ENCODE measurements at places on chromosomes 12 and 14. TPM values are rescaled to one million over a fixed set of nuclear protein-coding genes. Genes with fewer than 3 reads are reported as not detected.

GRCh38 chr12:53980104-53980801 lies 4.7 kb upstream of the HOXC10 start:
- DNase-seq: no peak

The EXOC3L4 gene
- polyA plus RNA-seq: not detected

DNA sequence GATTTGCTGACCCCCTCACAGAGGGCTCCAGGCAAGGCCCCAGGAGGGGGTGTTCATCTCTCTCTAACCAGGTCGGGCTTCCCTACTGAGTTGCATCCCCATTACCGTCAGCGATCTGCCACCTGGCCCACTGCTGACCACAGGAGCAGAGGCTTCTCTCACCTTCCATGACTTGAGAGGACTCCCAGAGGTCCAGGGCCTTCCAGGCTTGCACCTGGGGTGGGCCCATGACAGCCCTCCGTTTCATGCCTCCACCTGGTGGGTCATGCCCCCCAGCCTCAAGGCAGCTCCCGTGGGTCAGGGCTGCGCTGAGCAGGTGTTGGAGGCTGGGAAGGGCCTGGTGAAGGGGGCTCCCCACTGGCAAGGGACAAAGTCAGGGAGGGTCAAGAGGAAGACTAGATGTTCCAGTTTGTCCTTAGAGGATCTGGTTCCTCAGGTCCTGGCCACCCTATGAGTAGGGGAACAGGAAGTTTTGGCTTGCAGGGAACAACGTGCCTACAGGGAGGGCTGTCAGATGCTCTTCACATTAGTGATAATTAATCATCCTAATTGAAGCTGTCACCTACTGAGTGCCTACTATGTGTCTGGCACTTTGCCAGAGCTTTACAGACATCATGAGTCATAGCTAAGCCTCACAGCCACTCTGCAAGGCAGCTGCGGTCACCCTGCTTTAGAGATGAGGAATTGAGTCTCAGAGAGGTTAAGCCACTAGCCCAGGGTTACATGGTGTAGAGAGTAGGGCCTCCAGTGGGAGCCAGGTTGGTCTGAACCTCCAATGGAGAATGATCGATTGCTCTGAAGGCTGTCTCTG lies 13.8 kb downstream of the NFKBIA start:
- DNase-seq: no peak

DNA sequence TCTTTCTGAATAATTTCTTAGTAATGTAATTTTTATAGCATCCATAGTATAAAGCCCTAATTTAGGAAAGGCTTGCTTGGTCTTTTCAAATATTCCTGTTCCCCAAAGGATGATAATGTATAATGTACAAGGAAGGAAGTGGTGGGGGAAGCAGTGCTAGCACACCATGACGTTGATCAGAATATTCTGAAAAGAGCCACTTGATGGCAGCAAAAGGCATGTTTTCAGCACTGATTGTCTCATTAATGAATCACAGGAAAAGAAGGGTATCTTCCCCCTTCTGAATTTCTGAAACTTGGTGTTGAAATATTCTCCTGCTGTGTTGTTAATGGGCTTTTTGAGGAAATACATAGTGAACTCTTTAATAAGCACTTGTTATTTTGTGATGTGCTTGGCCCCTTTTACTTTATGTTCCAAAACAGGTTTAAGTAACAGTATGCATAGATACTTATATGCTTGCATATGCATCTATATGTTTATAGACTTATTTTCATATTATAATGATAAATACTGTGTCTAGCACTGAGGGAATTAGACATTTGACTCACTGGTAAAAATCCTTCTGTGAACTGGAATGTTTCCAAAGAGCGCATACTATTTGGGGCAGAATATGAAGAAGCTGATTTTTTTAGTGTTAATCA lies 122.0 kb downstream of the TMEM117 start:
- no peak for DNase-seq

DNA sequence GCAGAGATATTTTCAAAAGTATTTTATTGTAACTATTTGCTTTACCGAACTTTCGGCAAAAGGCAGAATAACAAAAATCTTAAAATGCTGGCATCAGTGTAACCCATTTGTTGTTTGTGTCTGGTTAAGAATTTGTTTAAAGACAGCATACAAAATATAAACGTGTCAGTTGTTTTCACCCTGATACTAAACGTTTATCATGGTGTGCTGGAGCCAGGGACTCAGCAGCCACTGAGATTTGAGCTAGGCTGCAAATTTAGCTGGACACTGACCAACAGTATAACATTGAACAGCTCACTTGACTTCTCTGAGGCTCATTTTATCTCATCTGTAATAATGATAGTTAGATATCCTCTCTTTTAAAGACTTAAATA lies 183.7 kb downstream of the TMTC3 start:
- no peak for DNase-seq

- DNase-seq: no peak
These were observed 7.7 kb downstream of the VRK1 start for GRCh38 chr14:96804895-96805294.

- DNase-seq: no peak
These were observed 69.1 kb downstream of the ARL6IP4 start for GRCh38 chr12:123049398-123050240.

- DNase-seq: peak; percentile 61
These were observed 60.2 kb upstream of the FERMT2 start for GRCh38 chr14:53011053-53011462.

- no peak for DNase-seq
These were observed 218.7 kb downstream of the RASSF9 start for GRCh38 chr12:85617307-85618091.

The BICDL1 gene
- polyA plus RNA-seq: 8.0 TPM

DNA sequence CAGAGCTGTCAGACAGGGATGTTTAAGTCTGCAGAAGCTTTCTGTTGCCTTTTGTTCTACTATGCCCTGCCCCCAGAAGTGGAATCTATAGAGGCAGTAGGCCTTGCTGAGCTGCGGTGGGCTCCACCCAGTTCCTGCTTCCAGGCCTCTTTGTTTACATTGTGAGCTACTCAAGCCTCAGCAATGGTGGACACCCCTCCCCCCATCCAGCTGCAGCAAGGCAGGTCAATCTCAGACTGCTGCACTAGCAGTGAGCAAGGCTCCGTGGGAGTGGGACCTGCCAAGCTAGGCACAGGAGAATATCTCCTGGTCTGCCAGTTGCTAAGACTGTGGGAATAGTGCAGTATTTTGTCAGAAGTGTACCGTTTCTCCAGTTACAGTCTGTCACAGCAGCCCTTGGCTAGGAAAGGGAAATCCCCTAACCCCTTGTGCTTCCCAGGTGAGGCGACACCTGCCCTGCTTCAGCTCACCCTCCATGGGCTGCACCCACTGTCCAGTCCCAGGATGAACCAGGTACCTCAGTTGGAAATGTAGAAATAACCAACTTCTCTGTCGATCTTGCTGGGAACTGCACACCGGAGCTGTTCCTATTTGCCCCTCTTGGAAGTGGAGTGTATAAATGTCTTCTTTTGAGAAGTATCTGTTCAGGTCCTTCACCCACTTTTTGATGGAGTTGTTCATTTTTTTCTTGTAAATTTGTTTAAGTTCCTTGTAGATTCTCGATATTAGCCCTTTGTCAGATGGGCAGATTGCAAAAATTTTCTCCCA lies 213.5 kb upstream of the SLC38A2 start:
- DNase-seq: no peak

The CNIH1 gene
- polyA plus RNA-seq: 322 TPM

DNA sequence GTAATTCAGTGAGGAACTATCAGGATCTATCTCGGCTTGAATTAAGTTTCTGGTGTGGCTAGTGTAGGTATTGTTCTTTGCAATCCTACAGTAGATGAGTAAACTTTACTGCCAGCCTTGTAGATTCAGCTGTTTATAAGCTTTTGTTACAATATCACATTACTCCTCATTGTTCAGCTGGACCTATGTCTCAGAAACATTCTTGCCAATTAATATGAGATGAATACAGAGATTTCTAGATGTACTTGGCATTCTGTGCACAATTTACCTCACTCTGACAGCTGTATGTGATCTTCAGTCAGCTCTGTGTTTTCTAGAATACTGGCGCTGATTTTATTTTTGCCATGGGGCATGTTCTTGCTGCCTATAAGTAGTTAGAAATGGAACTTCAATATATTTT lies 55.7 kb downstream of the METTL25 start:
- no peak for DNase-seq

The VRTN gene
- not detected for polyA plus RNA-seq

DNA sequence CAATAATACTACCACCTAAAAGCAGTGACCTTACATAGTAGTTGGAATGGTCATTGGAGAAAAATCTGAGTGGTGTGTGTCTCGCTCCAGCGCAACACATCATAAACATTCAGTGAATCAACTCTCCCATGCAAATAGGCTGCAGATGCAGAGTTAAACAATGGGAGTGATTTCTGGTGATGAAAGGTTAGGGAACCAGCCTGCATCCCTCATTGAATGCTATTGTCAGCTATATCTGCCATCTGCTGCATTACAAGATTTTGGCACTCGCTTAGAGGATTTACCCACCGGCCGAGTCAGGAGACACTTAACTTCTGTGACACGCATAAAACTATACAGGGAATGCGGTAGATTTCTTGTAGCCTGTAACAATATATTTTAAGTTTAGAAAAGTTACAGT lies 900.9 kb downstream of the FLRT2 start:
- DNase-seq: no peak

DNA sequence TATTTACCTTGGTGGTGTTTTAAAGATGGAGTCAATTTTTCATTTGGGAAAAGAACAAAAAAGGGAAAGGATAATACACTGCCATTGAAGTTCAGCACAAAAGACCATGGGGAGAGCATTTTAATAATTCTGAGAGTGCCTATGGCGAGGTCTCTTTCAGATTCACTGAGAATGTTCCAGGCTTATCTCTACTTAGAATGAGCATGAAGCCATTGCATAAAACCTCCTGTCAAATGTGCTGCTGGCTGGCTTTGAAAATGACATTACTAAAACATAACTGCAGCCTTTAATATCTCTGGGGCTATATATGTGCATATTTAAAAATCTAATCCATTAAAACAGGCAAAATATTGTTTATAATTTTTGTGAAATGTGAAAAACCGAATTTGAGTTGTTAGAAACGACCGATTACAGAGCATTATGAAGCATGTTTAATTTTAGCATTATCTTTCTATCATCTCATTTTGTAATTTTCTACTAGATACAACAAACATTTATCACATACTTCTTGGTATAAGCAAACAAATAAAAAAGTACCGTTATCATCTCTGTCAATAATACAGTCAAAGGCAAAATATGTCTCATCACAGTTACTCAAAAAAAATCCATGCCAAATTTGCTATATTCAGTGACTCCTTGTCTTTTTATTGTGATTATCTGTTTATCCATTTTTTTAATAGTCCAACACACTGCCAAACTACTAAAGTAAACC lies 45.7 kb upstream of the YARS2 start:
- no peak for DNase-seq

GRCh38 chr12:1919763-1920162 lies 1.3 kb upstream of the CACNA2D4 start:
- no peak for DNase-seq

DNA sequence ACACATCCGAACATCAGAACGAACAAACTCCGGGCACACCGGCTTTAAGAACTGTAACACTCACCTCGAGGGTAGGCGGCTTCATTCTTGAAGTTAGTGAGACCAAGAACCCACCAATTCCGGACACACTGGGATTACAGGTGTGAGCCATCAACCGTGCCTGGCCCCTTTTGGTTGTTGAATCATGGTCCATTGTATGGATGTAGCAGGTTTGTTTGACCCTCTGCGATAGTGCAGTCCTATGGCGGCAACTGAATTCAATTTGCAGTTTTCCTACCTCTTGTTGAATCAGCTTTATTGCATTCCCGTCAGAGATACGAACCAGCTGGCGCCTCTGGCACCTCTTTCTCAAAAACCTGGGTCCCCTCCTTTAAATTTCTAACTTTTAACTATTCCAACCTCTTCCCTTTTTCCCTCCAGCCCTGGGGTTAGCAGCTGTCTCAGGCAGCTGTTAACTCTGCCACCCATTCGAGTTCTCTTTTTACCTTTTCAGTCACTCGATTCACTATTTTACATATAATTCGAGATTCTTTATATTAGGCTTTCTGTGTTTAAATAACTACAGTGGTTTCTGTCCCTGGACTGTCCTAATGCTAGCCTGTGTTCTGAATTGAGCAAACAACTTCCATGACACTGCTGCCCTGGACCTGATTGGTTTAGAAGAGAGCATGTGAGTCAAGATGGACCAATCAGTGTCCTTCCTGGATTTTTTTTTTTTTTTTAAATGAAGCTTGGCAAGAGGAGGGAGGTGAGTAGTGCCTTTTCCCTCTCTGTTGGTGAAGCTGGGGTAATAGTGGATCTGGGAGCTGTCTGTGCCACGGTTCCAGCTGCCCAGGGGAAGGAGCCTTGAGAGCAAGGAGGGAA lies 261.5 kb downstream of the PCNX1 start:
- DNase-seq: no peak

The PTPRB gene
- polyA plus RNA-seq: 0.65 TPM

GRCh38 chr12:92304371-92305055 lies 158.9 kb upstream of the BTG1 start:
- no peak for DNase-seq

The KRT79 gene
- polyA plus RNA-seq: 0.09 TPM

DNA sequence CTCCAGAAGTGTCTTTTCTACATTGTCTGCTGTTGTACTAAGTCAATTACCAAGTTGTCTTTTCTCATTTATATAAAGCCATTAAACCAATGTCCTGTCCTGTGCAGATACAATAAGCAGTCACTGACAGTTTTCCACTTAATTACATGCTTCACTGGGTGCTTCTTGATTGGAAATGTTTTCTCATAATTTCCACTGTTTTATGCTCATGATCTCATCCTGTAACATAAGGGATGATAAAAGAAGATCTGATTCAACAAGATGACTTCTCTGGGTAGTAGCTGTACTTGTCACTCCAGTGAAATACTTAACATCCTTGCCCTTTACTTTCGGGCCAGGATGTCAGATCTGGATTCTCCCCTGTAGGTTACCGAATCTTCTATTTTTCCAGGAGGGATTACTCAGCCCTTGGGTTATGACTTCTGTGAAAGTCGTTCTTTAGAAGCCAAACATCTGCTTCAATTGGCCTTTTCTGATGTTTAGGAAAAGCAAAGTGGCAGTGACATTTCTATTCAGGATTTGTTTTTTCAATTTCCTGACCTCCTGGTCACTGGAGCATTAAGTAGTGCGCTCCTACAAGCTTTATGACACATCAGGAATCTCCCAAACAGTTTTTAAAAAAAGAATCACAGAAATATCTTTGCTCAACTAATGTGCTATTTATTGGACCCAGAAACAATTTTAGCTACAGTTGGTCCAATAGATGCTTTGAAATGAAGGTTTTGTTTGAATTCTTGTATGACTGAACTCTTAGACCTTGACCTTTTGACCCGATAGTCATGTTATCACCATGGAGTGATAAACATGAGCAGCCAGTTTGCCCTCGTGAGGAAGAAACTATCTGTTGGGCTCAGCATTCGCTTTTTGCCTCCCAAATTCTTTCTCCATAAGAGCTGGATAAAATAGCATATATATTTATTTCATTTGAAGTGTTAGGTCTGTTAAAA lies 234.5 kb upstream of the SSTR1 start:
- no peak for DNase-seq

DNA sequence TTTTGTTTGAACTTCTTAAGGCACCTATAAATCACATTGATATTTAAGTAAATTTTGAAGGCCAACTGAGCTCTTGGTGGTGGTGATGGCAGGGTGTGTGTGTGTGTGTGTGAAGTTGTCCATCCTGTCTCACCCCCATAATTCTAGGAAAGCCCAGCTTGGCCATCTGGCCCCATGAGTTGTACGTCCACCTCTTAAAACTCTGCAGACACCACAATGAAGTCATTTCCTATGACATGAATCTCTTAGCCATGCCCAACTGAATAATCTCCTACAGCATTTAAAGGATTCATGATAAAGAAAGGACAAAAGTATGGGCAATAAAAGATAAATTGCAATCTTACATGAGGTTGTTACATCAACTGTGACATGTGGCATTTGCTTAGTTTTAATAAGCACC lies 123.4 kb downstream of the TTC7B start:
- DNase-seq: no peak

The GLT1D1 gene
- not detected for polyA plus RNA-seq

The PIANP gene
- polyA plus RNA-seq: not detected
